ENCODE measurements at places on chromosomes 4 and X.

- H3K4me1 ChIP-seq: no peaks in the 10 kb centered on the region
- H3K36me3 ChIP-seq: no peaks in the 10 kb centered on the region
- H3K27ac ChIP-seq: no peak overlapping the region
- no peak overlapping the region for H3K4me3 ChIP-seq
- DNase-seq: peak; percentile 19
Observed at GRCh38 chr4:184503869-184504300, 29.5 kb upstream of the IRF2 start.

DNA sequence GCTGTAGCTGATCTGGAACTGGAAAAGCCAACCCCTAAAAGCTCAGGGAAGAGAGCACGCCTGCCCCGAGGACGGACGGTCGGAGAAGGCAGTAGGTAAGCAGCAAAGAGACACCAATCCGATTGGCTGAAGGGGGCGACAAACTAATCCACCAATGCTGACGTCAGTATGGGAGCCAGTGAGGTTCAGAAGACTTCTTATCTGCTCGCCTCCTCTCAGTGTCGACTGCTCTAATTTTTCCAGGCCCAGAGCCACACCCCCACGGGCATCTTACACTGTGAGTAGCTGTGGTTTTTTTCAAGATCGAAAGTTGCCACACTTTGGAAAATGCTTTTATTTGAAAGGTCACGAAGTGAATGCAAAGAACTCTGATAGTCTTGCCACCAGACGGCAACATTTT lies at the start of gene DCAF8L1:
Gene DCAF8L1 (minus strand): TSS at position 101 of the 400 bp plus-strand sequence. CDS start 115 bp downstream, outside the sequence.
- no peak for DNase-seq
- H3K27ac ChIP-seq: no peak within 1 kb of the TSS
- no peaks in the 10 kb centered on the region for H3K4me1 ChIP-seq
- no peaks in the 10 kb centered on the region for H3K27me3 ChIP-seq
- no peak within 1 kb of the TSS for H3K4me3 ChIP-seq

- no peak for DNase-seq
- no peaks in the 10 kb centered on the region for H3K27me3 ChIP-seq
- H3K36me3 ChIP-seq: no peaks in the 10 kb centered on the region
- H3K4me3 ChIP-seq: no peak overlapping the region
Observed at GRCh38 chrX:99301990-99302389, 1108.1 kb downstream of the PCDH19 start.

DNA sequence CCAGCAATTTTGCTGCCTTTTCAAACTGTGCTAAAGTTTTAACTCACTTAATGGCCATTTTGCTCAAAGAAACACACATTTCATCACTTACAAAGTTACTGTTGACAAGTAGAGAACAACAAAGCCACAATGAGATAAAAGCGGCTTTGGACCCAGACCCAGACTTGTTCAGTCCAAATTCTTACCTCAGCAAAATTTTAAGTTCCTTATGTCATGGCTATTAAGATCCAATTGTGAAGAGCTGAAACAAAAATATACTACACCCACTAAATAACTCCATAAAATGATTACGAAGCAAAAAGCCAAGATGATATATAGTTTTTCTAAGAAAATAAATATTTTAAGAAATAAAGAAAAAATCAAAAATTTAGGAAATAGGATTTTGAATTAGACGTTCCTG lies 137.0 kb upstream of the INPP4B start:
- no peaks in the 10 kb centered on the region for H3K4me1 ChIP-seq
- DNase-seq: no peak
- no peaks in the 10 kb centered on the region for H3K36me3 ChIP-seq
- H3K27me3 ChIP-seq: no peaks in the 10 kb centered on the region
- no peak overlapping the region for H3K27ac ChIP-seq

- no peaks in the 10 kb centered on the region for H3K36me3 ChIP-seq
- H3K4me1 ChIP-seq: no peaks in the 10 kb centered on the region
- no peaks in the 10 kb centered on the region for H3K27me3 ChIP-seq
- DNase-seq: no peak
Observed at GRCh38 chrX:132638313-132638712, 149.5 kb upstream of the MBNL3 start.

DNA sequence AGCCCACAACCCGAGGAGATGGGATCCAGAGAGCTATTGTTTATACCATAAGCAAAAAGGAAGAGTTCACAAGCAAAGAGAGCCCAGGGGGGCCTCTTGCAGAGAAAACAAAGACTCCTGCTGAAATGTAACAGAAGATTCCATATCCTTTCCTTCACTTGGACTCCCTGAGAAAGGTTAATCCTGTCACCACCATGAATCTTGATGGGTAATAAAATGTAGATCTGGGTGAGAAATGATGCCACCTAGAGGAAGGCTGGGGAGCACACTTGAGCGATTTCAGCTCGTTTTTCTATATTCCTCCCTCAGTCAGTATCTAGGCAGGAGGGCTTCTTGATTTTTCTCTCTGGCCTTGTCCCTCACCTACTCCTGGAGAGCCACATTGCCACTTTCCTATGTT lies 10.2 kb upstream of the KCNE5 start:
- no peak overlapping the region for H3K27ac ChIP-seq
- no peaks in the 10 kb centered on the region for H3K36me3 ChIP-seq
- no peak for DNase-seq

DNA sequence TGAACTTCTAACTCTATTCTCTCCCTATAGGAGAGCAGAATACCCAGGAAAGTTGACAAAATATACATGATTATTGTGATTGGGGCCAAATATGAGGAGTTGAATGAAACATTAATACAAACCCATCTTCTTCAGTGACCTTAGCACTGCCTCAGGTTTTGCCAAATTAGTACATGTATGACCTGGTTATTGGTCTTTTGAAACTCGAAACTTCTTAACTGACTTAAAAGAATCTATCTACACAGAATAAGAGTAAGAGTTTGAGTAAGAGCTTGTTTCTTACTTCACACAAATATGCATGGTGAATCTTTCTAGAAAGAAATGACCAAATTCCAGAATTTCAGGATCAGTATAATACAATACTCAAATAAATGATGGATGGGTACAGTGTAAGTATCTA lies 213.0 kb upstream of the GK2 start:
- H3K4me1 ChIP-seq: no peaks in the 10 kb centered on the region
- no peak overlapping the region for H3K4me3 ChIP-seq
- H3K27ac ChIP-seq: no peak overlapping the region
- no peaks in the 10 kb centered on the region for H3K36me3 ChIP-seq
- DNase-seq: no peak
- no peaks in the 10 kb centered on the region for H3K27me3 ChIP-seq

- no peak for DNase-seq
- H3K27me3 ChIP-seq: no peaks in the 10 kb centered on the region
- peaks cover 44% of the 10 kb centered on the region for H3K4me1 ChIP-seq
- no peak overlapping the region for H3K4me3 ChIP-seq
- H3K27ac ChIP-seq: peak overlapping the region; percentile 86
Observed at GRCh38 chr4:184382189-184382846, 92.0 kb downstream of the IRF2 start.

GRCh38 chr4:161208564-161208963 lies 955.2 kb downstream of the FSTL5 start:
- no peaks in the 10 kb centered on the region for H3K4me1 ChIP-seq
- no peak for DNase-seq
- no peaks in the 10 kb centered on the region for H3K36me3 ChIP-seq
- H3K27me3 ChIP-seq: no peaks in the 10 kb centered on the region
- no peak overlapping the region for H3K27ac ChIP-seq

- H3K27me3 ChIP-seq: peaks cover 5% of the 10 kb centered on the region
- no peak overlapping the region for H3K4me3 ChIP-seq
- peaks cover 3% of the 10 kb centered on the region for H3K36me3 ChIP-seq
- H3K4me1 ChIP-seq: peaks cover 17% of the 10 kb centered on the region
Observed at GRCh38 chr4:77170926-77171325, 13.9 kb downstream of the CCNG2 start.

DNA sequence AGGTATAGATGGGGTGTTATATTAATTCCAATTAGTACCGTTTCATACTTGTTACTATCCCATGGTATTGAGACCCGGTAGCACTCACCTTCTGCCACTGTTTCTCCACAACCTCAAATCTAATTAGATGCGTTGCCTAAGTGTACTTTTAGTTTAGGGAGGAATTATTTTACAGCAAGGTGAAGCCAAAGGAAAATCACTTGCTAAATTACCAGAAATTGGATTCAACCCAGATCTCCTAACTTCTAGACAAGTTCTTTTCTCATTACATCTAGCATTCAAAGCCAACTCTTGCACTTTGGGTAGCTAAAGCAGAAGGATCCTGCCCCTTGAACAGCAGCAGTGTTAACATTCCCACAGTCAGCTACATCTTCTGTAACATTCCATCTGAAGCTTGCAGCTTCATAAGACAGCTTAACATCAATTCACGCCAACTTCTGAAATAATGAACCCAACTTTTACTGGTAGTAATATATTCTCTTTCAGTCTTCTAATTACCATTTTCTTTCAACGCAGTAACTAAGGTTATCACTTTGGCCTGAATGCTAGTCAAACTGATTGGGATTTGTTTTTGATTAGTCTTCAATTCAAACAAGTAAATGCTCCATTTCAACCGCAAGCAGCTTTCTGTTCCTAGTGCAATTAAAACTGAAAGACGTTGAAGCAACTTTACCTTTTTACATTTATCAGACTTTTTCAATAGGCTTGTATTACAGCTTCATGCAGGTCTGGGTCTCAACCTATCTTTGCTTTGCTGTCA lies 934 bp upstream of the SEC31A start:
- peaks cover 15% of the 10 kb centered on the region for H3K4me1 ChIP-seq
- peak overlapping the region; percentile 94 for H3K4me3 ChIP-seq
- peak overlapping the region; percentile 99 for H3K27ac ChIP-seq
- H3K36me3 ChIP-seq: peaks cover 21% of the 10 kb centered on the region

- no peaks in the 10 kb centered on the region for H3K4me1 ChIP-seq
- no peak for DNase-seq
- no peaks in the 10 kb centered on the region for H3K36me3 ChIP-seq
- H3K27ac ChIP-seq: no peak overlapping the region
Observed at GRCh38 chr4:189502841-189503435, 437.7 kb upstream of the FRG1 start.

GRCh38 chr4:138241281-138242075 lies 671 bp downstream of the SLC7A11 start:
- no peaks in the 10 kb centered on the region for H3K27me3 ChIP-seq
- H3K27ac ChIP-seq: peak overlapping the region; percentile 91
- peak overlapping the region; percentile 67 for H3K4me3 ChIP-seq
- peaks cover 8% of the 10 kb centered on the region for H3K4me1 ChIP-seq

DNA sequence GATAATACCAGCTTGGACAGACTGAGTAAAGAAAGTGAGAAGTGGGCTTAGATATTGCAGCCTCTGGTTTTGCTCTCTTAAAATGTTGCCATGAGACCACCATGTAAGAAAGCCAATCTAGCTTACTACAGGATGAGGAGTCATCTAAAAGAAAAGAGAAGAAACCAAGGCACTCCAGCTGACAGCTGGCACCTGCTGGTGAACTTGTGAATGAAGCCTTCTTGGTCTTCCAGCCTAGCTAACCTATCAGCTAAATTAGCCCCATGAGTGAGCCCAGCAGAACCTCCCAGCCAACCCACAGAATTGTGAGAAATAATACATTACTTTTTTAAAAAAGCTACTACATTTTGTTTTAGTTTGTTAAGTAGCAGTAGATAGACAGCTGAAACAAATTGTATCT lies 154.5 kb upstream of the QRFPR start:
- H3K4me3 ChIP-seq: no peak overlapping the region
- no peak overlapping the region for H3K27ac ChIP-seq
- no peak for DNase-seq
- no peaks in the 10 kb centered on the region for H3K27me3 ChIP-seq
- no peaks in the 10 kb centered on the region for H3K4me1 ChIP-seq

- H3K4me3 ChIP-seq: no peak overlapping the region
- no peaks in the 10 kb centered on the region for H3K27me3 ChIP-seq
- no peaks in the 10 kb centered on the region for H3K36me3 ChIP-seq
- H3K27ac ChIP-seq: no peak overlapping the region
Observed at GRCh38 chr4:25750874-25751273, 95.2 kb downstream of the SLC34A2 start.

GRCh38 chr4:53785996-53786395 lies 194.7 kb upstream of the LNX1 start:
- no peak for DNase-seq
- no peak overlapping the region for H3K27ac ChIP-seq
- no peak overlapping the region for H3K4me3 ChIP-seq

- no peak overlapping the region for H3K27ac ChIP-seq
- no peaks in the 10 kb centered on the region for H3K27me3 ChIP-seq
- DNase-seq: peak; percentile 50
- no peaks in the 10 kb centered on the region for H3K4me1 ChIP-seq
- no peaks in the 10 kb centered on the region for H3K36me3 ChIP-seq
- H3K4me3 ChIP-seq: no peak overlapping the region
Observed at GRCh38 chr4:167100120-167100519, 134.2 kb downstream of the SPOCK3 start.

GRCh38 chrX:116657071-116657470 lies 194.3 kb upstream of the CT83 start:
- H3K27ac ChIP-seq: no peak overlapping the region
- H3K36me3 ChIP-seq: no peaks in the 10 kb centered on the region
- no peaks in the 10 kb centered on the region for H3K4me1 ChIP-seq
- H3K27me3 ChIP-seq: no peaks in the 10 kb centered on the region
- H3K4me3 ChIP-seq: no peak overlapping the region

DNA sequence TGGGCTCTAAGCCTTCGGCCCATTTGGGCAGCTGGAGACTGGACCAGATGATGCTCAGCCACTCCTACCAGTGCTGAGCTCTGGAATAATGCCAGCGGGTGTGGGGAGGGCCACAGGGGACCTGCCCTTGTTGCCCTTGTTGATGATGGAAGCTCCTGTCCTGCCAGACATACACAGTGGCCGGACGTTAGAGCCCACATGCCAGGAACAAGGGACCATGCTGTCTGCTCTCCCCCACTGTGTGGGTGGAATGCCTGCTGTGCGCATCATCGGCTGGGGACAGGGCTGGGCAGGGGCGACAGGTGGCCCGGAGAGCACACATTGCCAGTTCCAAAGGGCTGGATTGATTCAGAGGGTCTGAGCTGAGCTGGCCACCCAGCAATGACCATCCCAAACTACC lies 2.0 kb downstream of the ABLIM2 start:
- no peak overlapping the region for H3K4me3 ChIP-seq
- peaks cover 27% of the 10 kb centered on the region for H3K27me3 ChIP-seq
- H3K27ac ChIP-seq: no peak overlapping the region
- DNase-seq: no peak
- peaks cover 4% of the 10 kb centered on the region for H3K4me1 ChIP-seq

GRCh38 chrX:150192816-150193215 lies 170.3 kb upstream of the MAMLD1 start:
- H3K36me3 ChIP-seq: no peaks in the 10 kb centered on the region
- H3K27me3 ChIP-seq: no peaks in the 10 kb centered on the region
- H3K27ac ChIP-seq: no peak overlapping the region
- H3K4me3 ChIP-seq: no peak overlapping the region
- no peak for DNase-seq

All from astrocyte (in vitro differentiated cells and primary cell).